ENCODE measurements at places on chromosomes 3 and 15.

GRCh38 chr15:26639966-26640365, 132.9 kb downstream of the GABRB3 start:
- DNase-seq = no peak

GRCh38 chr3:151835751-151836525, 22.0 kb downstream of the AADAC start:
- no peak for DNase-seq

DNA sequence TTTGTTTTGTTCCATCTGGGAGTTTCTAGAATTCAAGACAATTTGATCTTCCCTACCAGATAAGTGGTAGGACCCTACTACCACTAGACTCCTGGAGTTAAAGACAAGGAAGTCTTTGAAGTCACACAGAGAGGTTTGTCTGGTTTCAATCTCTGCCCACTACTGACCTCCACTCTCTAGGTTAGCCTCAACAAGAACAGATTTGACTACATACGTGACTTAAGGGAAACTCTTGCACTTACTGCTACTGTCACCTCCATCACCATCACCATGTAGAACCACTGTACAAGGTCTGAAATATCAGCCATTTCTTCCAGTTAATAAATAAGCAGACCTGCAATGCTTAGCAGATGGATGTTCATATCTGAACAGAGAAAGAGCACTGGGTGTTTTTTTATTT, 148.3 kb upstream of the ARHGEF26 start:
- no peak for DNase-seq

DNA sequence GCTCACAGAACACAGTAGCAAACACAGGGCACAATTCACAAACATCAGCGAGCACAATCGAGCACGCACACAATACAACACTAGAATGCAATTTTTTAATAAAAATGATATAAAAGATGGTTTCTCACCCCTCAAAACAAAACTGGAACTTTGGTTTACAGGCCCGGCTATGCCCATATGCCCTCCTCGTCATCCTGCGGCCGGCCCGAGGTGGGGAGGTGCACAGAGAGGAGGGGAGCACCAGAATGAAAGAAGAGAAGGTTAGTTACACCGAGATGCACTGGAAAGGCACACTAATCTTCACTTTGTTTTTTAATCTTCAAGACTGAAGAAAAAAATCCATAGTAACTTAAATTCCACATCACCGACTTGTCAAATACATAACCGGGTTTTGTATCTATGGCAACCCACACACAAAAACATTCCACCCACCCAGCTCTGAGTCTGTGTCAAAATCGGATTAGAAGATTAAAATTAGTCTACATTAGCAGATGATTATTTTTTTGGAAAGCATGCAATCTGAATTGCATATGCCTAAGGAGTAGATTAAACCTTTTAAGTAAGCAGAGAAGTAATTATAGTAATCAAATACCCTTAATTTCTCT, 196.7 kb upstream of the WNT5A start:
- DNase-seq = no peak

DNA sequence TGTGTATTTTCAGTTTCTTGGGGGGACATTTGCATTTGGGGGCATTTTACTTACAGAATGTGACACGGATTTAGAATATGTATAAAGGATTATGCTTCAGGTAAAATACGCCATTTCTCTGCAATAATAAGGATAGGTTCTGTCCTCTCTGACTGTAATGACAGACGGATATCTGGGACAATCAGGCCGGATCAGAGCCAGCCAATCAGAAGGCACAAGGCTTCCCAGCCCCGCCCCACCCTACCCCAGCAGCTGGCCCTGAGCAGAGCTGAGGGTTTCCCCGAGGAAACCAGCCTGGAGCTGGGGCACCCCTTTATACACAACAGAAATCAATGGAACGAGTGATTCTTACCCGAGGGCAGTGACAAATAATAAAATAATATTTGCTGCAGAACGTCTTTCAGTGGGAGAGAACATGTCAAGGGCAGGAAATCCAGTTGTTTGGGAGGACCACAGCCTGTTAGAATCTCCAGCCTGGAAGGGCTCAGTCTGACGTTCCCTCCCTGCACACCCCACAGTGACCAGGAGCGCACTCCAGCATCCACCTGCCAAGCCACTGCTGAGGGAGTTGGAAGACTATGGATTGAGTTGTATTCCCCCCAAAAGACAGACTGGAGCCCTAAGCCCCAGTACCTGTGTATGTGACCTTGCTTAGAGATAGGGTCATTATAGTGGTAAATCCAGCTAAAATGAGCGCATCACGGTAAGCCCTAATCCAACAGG, 30.3 kb upstream of the SEC13 start:
- no peak for DNase-seq

- DNase-seq = no peak
These were observed 147.5 kb upstream of the THBS1 start for GRCh38 chr15:39433376-39433775.

Data from caudate nucleus (tissue), 63 donors.